ENCODE measurements at places on chromosomes 2 and 18. TPM values are rescaled to one million over a fixed set of nuclear protein-coding genes. Genes with fewer than 3 reads are reported as not detected.

Gene CNGA3
- total RNA-seq = not detected

Gene CYTIP
- 286 TPM for total RNA-seq

Gene L3MBTL4
- 0.18 TPM for total RNA-seq

Gene DSG1
- not detected for total RNA-seq

Gene FKBP1B
- total RNA-seq = 2.6 TPM

Gene CTAGE1
- total RNA-seq = not detected

Gene DPP10
- not detected for total RNA-seq

Gene CD8A
- total RNA-seq = not detected

Gene PLCL1
- 24.9 TPM for total RNA-seq

Gene KCNJ3
- total RNA-seq = not detected

Gene KLHL41
- total RNA-seq = not detected

Gene GBX2
- not detected for total RNA-seq

Gene LIMS4
- 0.44 TPM for total RNA-seq

Gene ACMSD
- total RNA-seq = not detected

Gene SMYD1
- not detected for total RNA-seq

Gene IL1B
- total RNA-seq = 30.8 TPM

Gene TTR
- not detected for total RNA-seq

Gene ABCB11
- not detected for total RNA-seq

Gene PSMA8
- total RNA-seq = 0.42 TPM

Gene ASB18
- not detected for total RNA-seq

Gene POTEI
- not detected for total RNA-seq

Gene ALPI
- total RNA-seq = not detected

Gene CYS1
- not detected for total RNA-seq

Gene PLB1
- 2.2 TPM for total RNA-seq

Gene MAP3K19
- total RNA-seq = not detected

Gene CPS1
- 0.67 TPM for total RNA-seq

All from T-helper 17 cell (primary cell).